Left renal cortex interstitium (tissue), 4 donors: ENCODE measurements at places on chromosomes 7 and 10. TPM values are rescaled to one million over a fixed set of nuclear protein-coding genes. Genes with fewer than 3 reads are reported as not detected.

NPC1L1 gene
- 2.3 TPM for polyA plus RNA-seq

HOXA3 gene
- 53.4 TPM for polyA plus RNA-seq

STAG3 gene
- polyA plus RNA-seq: 7.5 TPM

SFTPA1 gene
- polyA plus RNA-seq: not detected
